ENCODE measurements at places on chromosomes 11 and 22. TPM values are rescaled to one million over a fixed set of nuclear protein-coding genes. Genes with fewer than 3 reads are reported as not detected.
A peak's percentile ranks its signal among the peaks of the same experiment; 100 is the strongest.

- H3K36me3 ChIP-seq, result peaks cover 7% of the 10 kb centered on the region
- no peaks in the 10 kb centered on the region for H3K27me3 ChIP-seq
- no peak overlapping the region for H3K27ac ChIP-seq
- DNase-seq, result no peak
- H3K4me1 ChIP-seq, result peaks cover 5% of the 10 kb centered on the region
Observed at GRCh38 chr22:36734171-36735058, 30.9 kb upstream of the CACNG2 start.

DNA sequence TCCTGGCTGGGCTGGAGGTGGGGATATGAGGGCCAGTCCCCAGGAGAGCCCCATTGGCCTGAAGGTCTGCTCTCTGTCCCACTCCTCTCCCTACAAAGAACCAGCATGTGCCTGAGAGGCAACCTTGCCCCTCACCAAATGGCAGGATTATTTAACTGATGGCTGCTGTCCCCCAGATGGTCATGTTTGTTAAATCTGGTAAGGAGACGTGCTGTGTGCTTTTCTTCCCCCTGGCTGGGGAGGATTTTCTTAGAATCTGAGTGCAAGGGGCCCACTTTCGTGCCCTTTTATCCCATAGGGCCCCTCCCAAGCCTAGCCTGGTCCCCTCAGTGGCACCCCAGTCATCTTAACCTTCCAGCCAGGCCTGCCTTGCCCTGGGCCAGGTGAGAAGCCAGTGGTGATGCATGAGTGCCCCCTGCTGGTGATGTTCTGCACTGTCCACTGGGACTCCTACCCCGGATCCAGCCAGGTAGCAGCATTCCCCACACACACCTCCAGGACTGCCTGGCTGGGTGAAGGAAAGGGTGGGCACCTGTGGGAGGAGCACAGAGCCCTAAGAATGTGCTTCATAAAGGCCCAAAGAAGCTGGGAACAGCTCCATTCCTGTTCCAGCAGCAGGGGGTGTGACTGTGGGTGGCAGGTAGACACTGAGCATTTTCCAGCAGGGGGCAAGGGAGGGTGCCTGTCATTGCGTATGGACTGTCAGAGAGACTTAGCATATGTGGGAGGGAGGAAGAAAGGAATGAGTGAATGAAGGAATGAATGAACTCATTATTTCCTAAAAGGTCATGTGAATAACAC lies 28.9 kb downstream of the MFNG start:
- no peak overlapping the region for H3K4me3 ChIP-seq
- H3K27ac ChIP-seq, result no peak overlapping the region
- peaks cover 2% of the 10 kb centered on the region for H3K27me3 ChIP-seq

DNA sequence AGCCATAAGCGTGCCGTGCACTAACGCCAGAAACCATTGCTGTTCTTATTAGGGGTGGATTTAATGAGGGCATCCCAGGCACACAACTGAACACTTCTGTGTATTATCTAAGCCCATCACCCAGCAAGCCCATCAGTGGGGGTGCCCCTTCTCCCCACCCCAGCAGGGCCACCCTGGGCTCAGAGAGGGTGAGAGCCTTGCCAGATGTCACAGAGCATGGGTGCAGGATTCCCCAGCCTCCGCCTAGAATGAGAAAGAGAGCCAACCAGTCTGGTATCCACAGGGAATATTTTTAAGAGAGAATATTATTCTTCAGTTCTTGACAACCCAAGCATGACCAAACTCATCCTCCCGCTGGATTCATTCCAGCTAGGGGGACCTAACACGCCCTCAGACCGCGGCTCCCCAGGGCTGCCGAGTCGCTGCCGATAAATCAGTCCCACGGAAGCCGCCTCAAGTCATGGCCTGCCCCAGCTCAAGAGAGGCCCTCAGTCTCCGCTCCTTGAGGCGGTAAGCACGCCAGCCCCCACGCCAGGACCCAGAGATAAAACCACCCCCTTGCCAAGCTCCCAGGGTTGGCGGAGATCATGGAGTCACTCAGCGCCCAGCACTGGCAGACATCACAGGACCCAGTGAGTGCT lies 47.2 kb downstream of the MN1 start:
- no peak overlapping the region for H3K4me3 ChIP-seq
- H3K27ac ChIP-seq, result no peak overlapping the region
- peak; percentile 57 for DNase-seq

- no peak for DNase-seq
- no peaks in the 10 kb centered on the region for H3K27me3 ChIP-seq
- H3K27ac ChIP-seq, result no peak overlapping the region
- H3K36me3 ChIP-seq, result peaks cover 42% of the 10 kb centered on the region
Observed at GRCh38 chr11:67213178-67213621, 53.1 kb upstream of the GRK2 start.

DNA sequence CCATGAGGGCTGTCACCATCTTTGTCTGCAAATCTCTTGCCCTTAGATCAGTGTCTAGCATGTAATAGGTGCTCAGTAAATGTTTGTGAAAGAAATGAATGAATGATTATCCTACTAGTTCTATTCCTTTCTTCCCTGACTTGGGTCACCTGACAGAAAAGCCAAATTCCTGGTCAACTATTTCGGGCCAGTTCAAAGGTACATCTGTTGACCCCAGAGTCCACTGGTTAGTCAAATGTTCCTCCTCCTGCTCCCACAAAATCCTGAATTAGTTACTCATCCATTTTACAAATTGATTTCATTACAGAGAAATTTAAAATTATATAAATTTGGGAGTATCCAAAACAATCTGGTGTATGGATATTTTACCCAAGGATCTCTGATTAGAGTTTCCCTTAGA lies 124.7 kb upstream of the NAV2 start:
- H3K36me3 ChIP-seq, result no peaks in the 10 kb centered on the region
- no peak overlapping the region for H3K4me3 ChIP-seq

DNA sequence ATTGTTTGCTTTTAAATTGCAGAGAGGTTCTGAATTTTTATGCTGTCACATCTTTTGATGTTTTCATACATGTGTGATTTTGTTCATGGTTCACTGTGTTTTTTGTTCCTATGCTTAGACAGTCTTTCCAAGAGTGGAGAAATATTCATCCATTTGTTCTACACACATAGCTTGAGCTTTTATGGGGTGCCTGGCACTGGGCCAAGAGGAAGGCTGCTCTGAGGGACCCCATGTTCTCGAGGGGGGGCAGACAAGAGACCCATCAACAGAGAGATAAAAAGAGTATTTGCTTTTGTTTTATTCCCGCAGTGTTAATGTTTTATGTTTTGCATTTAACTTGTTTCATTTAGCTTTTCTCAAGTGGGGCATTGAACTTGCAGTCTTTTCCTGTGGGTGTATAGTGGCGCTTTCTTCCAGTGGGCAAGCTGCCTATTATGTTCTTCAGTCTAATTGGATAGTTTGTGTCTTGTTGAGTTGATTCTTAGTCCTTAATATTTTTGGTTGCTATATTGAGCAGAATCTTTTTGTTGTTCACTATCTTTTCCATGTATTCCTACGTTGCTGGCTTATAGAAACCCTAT lies 57.7 kb downstream of the CABIN1 start:
- peaks cover 66% of the 10 kb centered on the region for H3K36me3 ChIP-seq
- H3K4me1 ChIP-seq, result peaks cover 26% of the 10 kb centered on the region
- no peak overlapping the region for H3K27ac ChIP-seq
- H3K4me3 ChIP-seq, result no peak overlapping the region
- H3K27me3 ChIP-seq, result no peaks in the 10 kb centered on the region

DNA sequence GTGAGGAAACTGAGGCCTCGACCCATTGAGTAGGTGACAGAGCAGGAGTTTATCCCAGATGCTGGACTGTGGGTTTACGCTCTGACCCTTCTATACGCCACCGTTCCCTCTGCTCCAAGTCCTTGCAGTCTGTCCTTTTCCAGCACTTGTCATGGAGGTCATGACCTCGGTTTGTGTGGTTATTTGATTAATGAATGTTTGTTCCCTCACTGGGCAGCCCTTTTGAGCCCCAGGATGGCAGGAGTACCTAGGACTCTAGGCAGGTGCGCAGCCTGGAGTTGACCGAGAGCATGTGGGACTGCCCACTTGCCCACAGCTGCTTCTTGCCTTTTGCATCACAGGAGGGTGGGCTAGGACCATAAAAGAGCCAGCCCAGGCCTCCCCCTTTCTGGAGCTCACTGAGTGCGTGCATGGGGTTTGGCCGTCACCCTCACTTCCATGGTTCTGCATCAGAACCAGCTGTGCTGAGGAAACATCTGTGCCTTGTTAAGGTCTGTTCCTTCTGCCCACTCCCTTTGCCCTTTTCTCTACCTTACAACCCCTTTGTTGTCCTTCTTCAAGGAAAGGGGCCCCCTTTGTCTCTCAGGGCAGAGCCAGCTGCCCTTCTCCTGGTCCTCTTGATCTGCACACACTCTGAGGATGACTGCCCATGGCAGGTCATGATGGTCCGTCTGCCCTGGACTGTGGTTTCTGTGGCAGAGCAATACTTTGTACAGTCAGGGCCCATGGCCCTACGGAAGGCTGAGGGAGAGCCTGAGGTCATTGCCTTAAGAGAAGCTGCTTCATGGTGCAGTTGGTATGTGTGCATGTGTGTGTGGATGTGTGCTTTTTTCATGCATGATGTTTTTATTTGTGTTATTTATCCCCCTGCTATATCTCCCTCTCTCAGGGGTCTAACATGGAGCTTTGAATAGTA lies 38.2 kb downstream of the BMAL1 start:
- H3K36me3 ChIP-seq, result peaks cover 10% of the 10 kb centered on the region
- no peaks in the 10 kb centered on the region for H3K27me3 ChIP-seq
- H3K4me1 ChIP-seq, result peaks cover 19% of the 10 kb centered on the region
- DNase-seq, result no peak
- H3K4me3 ChIP-seq, result no peak overlapping the region
- H3K27ac ChIP-seq, result no peak overlapping the region

GRCh38 chr11:90243534-90243933 lies 20.7 kb upstream of the CHORDC1 start:
- H3K4me1 ChIP-seq, result no peaks in the 10 kb centered on the region
- H3K4me3 ChIP-seq, result no peak overlapping the region
- no peak overlapping the region for H3K27ac ChIP-seq
- DNase-seq, result no peak

- H3K4me1 ChIP-seq, result peaks cover 32% of the 10 kb centered on the region
- DNase-seq, result no peak
- no peaks in the 10 kb centered on the region for H3K27me3 ChIP-seq
- H3K27ac ChIP-seq, result peak overlapping the region; percentile 89
Observed at GRCh38 chr22:29031227-29032011, 30.2 kb downstream of the C22orf31 start.

DNA sequence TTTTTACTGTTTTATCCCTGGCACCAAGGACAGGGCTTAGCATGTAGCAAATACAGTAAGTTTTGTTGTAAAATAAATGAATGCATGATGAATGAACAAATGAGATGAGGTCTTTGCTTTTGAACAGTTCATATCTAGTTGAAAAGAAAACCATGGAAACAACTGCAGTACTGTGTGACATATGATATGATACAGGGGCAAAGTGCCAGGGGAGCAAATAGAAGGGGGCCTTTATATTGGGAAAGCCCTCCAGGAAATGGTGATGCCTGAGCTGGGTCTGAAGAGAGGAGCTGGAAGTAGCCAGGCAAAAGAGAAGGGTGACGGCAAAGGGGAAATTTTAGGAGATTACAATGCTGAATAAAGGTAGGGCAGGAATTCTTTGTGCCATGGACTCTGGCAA lies 63.8 kb upstream of the UCP3 start:
- H3K36me3 ChIP-seq, result peaks cover 10% of the 10 kb centered on the region
- no peak overlapping the region for H3K4me3 ChIP-seq
- no peaks in the 10 kb centered on the region for H3K27me3 ChIP-seq
- no peaks in the 10 kb centered on the region for H3K4me1 ChIP-seq
- no peak for DNase-seq

DNA sequence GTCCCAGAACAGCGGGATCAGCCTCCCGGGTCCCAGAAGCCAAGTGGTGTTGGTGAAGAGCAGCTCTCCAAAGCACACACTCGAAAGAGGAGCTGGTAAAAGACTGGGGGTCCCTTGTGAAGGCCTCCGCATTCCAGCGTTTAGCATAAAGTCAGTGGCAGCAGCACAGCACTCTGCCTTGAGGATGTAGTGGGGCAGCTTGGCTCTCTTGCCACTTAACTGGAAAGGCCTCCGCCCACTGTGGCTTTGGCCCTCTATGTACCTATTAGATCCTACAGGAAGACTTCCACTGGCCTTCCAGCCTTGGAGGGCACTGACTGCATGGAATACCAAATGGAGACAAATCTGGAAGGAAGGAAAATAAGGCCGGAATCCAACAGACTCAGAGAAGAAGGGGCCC lies 1455.3 kb downstream of the BRD1 start:
- H3K27ac ChIP-seq, result no peak overlapping the region
- H3K36me3 ChIP-seq, result no peaks in the 10 kb centered on the region
- DNase-seq, result no peak
- H3K4me3 ChIP-seq, result no peak overlapping the region
- no peaks in the 10 kb centered on the region for H3K27me3 ChIP-seq
- peaks cover 12% of the 10 kb centered on the region for H3K4me1 ChIP-seq

- H3K27me3 ChIP-seq, result no peaks in the 10 kb centered on the region
- no peak overlapping the region for H3K4me3 ChIP-seq
- H3K27ac ChIP-seq, result no peak overlapping the region
- no peak for DNase-seq
Observed at GRCh38 chr22:43477966-43478365, 66.2 kb downstream of the MPPED1 start.

DNA sequence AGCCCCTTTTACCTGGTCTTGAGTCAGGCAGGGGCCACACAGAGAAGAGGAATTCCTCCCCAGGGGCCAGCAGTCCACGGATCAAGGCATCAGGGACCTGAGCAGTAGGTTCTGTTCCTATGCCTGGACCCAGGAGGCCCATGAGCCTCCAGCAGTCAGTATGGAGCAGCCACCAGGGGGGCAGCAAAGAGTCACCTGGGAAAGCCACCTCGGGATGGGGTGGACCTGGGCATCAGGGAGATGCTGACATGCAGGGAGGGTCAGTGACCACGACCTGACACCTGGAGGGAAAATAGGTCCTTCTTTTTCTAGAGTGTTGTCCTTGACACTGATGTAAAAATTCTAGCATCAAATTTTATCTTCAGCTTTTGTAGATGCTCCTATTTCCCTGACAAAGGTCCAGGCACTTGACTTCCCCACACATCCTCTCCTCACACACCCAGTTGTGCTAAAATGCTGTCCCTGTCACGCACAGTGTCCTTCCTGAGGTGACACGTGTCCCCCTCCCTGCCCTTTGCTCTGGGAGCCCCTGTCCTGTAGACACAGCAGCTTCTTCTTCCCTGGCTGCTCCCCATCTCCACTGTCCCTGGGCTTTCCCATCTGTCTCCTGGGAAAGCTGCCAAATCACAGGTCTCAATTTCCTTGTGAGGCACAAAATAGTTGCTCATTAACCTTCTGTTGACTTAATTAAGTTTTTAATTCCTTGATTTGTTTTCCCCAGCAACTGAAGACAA lies 70.0 kb upstream of the IGLL5 start:
- DNase-seq, result no peak
- no peaks in the 10 kb centered on the region for H3K27me3 ChIP-seq
- no peak overlapping the region for H3K4me3 ChIP-seq
- no peaks in the 10 kb centered on the region for H3K36me3 ChIP-seq

The OR5B2 gene
- total RNA-seq, result not detected

The CST6 gene
- 0.17 TPM for total RNA-seq

The ASPHD2 gene
- total RNA-seq, result 8.0 TPM

The CYTH4 gene
- 9.1 TPM for total RNA-seq

The OR8G5 gene
- not detected for total RNA-seq

The RAB38 gene
- total RNA-seq, result 21.7 TPM

The TENM4 gene
- 43.6 TPM for total RNA-seq

Measured in spinal cord (tissue), 10 donors.